ENCODE measurements at places on chromosomes 12 and 14.

GRCh38 chr14:87996291-87996592 is 3.3 kb upstream of the GALC start:
- no peak for DNase-seq

- DNase-seq: no peak
Measured at GRCh38 chr12:6612247-6612646, 5.1 kb upstream of the CHD4 start.

DNA sequence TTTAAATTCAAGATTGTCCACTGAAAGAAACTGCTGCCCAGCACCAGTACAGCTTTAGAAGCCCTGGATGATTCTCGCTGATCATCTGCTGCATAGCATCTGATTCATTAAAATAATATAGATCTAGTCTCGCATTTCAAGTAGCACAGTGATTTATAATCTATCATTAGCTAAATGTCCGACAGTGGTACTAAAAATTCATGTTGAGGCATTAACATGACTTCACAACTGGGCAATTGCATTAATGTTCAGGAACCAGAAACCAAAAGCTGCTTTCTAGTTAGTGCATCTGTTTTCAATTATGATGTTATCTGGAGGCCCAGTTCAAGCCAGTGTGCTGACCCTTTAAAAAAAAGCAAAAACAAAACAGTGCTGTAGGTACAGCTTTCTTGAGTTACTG is 1987.2 kb upstream of the SEL1L start:
- no peak for DNase-seq

DNA sequence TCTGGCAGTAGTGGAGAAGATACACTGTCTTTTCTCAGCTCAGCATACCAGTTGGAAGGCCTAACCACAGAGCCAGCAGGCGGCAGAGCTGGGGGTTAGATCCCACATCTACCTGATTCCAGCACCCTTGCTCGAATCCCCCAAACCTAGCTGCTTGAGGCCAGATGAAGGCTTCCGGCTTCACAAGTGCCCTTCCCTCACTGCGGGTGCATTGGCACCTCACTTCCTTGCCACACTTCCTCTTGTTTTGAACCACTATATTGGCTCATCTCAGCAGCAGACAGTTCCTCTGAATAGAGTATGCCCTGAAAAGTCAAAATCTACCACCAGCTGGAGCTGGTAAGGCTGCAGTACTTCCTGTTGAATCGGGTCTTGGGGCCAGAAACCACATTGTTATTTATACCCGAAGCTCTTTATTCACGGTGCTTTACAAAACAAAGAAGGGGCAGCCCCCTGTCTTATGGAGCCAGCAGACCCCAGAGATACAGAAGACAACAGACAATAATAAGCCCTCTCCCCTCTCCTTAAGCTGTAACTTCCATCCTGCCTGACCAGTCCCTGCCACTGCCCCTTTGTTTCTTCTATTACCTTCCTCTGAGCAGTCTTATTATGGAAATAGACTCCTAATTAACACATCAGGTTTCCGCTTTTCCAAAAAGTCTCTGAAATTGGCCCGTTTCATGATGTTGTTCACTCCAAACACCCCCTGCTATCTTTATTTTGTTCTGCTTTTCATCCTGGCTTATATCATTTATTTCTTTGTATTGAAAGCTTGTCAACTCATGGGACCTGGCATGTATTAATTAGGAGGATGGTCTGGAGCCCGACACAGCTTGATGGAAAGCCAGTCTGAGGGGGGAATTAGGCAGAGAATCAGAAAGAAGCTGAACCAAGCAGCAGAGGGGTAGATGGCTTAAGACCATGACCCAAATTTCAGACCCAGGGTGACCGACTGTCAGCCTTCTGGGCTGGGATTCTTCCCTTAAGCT is 233.5 kb downstream of the EFCAB11 start:
- DNase-seq: no peak

GRCh38 chr12:6507102-6507998 is 13.4 kb downstream of the NCAPD2 start:
- peak; percentile 58 for DNase-seq

DNA sequence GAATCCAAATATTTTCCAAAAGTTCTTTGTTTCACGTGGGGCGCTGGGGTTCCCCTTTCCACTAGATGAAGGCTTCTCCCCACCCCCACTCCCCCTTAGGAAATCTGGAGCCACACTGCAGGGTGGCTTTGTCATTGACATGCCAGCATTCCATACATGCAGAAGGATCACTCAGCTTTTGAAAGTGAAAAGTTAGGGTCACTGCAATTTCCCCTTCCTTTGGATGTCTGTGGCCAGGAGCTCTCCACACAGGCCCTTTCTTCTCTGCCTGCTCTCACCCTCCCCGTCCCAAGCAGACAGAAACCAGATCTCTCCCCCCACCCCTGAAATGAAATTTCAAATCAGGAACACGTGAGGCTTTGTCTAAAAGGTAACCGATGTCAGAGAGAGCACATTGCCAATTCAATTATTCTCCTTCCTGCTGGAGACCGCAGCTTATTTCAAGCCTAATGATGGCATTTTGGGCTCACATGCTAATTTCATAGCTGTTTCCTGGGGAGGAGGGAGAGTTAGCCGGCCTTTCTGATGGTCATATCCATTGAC is 153.9 kb upstream of the RFLNA start:
- no peak for DNase-seq

- peak; percentile 40 for DNase-seq
Measured at GRCh38 chr12:76346798-76347420, 1.3 kb downstream of the BBS10 start.

GRCh38 chr12:90974286-90974685 is 19.3 kb upstream of the CCER1 start:
- no peak for DNase-seq

GRCh38 chr12:47813511-47814196 is 6.0 kb downstream of the HDAC7 start:
- no peak for DNase-seq

- DNase-seq: no peak
Measured at GRCh38 chr12:9149372-9149771, 33.7 kb upstream of the A2M start.

DNA sequence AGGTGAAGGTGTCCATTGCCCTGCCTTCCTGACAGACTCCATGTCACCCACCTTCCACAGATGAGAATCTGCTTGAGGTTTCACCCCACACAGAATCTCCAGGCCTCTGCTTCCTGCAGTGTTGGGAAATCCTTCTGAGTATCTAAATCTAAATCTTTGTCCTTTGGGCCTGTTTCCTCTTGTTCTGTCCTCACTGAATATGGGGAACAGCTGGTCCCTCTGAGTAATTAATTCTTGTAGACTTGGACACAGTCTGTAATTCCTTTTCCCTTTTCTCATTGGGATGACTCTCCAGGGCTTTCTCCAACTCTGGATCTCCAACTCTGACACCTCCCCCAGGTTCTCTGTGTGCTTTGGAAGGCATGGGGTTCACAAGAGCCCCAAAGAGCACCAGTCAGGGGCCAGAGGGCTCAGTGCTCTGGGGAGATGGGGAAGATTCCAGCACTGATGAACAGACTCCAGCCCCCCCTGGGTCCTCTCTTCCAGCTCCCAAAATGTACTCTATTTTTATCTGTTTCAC is 2.3 kb upstream of the ACVRL1 start:
- DNase-seq: peak; percentile 14

- no peak for DNase-seq
Measured at GRCh38 chr12:57233357-57234232, 4.1 kb downstream of the SHMT2 start.

GRCh38 chr12:48814262-48815125 is 3.8 kb upstream of the CACNB3 start:
- peak; percentile 96 for DNase-seq

DNA sequence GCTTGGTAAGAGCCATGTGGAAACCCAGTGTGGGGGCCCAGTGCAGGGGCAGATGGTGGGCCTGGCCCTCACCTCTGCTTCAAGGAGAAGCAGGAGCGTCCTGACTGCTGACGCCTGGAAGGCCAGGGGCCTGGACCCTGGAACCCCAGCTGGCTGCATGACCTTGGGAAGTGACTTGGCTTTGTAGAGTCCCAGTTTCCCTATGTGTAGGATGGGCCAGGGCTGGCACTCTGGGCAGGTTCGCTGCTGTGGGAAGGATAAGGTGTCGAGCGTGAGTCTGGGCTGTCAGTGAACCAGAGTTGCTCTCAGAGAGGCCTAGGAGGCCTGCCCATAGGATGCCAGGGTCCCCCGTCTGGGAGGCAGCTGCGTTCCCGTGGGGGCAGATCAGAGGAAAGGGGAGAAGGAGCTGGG is 43.2 kb downstream of the TRAFD1 start:
- DNase-seq: peak; percentile 25

GRCh38 chr14:33026850-33027430 is 88.3 kb downstream of the NPAS3 start:
- DNase-seq: no peak

GRCh38 chr14:77141214-77142004 is at the start of gene ZDHHC22:
TSS of gene ZDHHC22 (minus strand) at chr14:77141791. CDS start at chr14:77139738, 2,053 bp downstream.
- DNase-seq: peak; percentile 66

DNA sequence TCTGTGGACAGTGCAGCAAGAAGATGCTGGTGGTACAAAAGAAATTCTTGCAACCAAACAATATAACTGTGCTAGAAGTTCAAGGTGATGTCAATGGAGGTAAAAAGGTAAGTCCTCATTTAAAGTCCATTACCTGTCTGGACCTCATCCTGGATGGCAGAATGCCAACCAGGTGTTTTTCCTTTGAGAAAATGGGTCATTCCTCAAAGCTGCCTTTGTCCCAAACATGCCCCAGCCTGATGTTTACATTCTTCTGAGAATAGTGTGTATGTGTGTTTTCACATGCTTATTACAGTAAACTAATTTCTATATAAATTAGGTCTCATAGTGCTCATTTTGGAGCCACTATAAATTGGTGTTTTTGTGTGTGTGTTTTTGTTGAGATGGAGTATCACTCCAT is 24.9 kb downstream of the ACTR6 start:
- no peak for DNase-seq

- no peak for DNase-seq
Measured at GRCh38 chr12:108307006-108307405, 32.1 kb downstream of the CMKLR1 start.

- DNase-seq: no peak
Measured at GRCh38 chr12:11016937-11017336, 5.5 kb downstream of the TAS2R19 start.

GRCh38 chr12:27464220-27464554 is 17.7 kb downstream of the SMCO2 start:
- DNase-seq: no peak

DNA sequence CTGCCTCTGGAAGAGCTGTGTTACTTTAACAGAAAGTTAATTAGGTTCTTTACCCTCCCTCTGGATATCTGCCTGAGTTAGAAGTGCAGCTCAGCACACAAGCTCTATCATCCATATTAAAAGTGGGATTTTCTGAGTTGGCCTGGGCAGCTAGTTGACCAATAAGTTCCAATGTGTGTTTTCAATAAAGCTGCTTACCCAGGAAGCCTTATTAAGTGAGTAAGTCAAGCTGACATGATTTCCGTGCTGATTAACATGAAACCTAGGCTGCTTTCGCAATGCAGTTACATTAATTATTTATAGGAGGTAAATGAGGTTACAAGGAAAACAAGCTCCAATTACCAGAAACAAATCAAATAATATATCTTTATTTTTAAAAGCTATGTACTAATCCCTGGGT is 4.8 kb downstream of the NEUROD4 start:
- no peak for DNase-seq

DNA sequence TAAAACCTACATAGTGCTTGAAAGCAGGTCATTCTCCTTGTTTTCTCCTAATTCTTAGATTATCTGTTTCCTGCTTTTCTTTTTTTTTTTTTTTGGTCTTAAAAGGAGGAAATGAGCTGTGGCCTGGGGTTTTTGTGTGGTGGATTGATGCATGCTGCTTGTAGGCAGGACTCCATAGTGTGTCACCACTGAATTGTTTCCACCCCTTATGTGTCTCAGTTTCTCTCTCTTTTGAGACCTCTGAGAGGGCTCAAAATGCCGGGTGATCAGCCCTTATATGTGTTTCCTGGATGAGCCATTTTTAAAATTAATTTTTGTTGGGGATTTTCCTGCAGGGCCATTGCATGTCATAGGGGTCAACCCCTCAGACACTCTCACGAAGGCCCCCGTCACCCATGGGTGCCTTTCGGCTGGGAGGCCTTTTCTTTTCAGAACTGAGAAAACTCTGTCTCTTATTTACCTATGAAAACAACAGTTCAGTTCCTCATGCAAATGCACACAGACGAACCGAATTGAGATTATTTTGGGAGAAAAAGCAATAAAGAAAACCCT is 32.0 kb upstream of the LRRK2 start:
- DNase-seq: no peak

DNA sequence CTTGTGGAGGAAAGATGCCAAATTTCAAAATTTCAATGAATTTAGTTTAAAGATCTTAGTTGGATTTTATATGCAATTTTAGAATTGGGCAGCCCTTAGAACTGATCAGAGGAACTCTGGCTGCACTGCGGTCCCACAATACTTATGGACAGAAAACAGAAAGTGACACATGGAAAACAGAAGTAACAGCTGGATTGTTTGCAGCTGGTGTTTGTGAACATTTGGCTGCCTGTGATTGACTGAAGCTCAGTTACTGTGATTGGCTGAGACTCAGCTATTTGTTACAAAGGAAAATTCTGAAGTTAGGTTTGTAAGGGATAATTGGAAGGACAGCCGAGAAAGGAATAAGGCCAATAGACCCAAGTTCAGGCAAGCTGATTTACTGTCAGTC is 10.0 kb upstream of the KRT86 start:
- no peak for DNase-seq

- no peak for DNase-seq
Measured at GRCh38 chr14:60508363-60508706, 611 bp upstream of the SIX6 start.

- no peak for DNase-seq
Measured at GRCh38 chr12:560691-561390, 101.1 kb downstream of the B4GALNT3 start.

GRCh38 chr12:109352184-109352583 is 4.5 kb downstream of the MYO1H start:
- DNase-seq: no peak

DNA sequence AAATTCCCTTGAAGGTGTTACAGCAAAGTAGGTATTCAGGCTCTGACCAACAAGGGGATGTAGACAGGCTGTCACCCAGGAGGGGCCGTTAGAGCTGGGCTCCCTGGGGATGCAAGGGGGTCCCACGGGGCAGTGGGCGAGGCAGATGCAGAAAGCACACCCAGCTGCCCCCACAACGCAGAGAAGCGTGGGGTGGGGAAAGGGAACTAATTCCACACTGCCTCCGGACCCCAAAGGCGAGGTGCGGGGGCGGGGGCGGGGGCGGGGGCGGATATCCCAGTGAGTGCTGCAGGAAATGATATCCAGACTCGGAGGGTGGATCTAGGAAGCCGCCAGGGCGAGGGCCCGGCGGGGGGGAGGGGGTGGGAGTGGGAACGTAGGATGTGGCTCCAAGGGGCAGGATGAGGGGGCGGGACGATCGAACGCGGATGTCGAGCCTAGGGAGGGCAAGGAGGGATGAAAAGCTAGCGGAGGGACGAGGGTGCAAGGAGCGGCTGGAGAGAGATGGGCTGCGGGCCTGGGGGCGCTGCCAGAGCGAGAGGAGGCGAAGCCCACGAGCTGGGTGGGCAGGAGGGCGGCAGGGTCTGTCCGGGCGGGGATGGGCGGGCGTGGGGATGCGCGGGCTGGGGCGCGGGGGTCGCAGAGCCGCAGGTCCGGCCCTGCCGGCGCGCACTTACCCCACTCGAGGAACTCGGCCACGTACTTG is 874 bp downstream of the CDC42BPB start:
- peak; percentile 43 for DNase-seq

GRCh38 chr14:54108481-54109471 is 152.2 kb upstream of the BMP4 start:
- DNase-seq: no peak

- no peak for DNase-seq
Measured at GRCh38 chr12:21026302-21026701, 104.7 kb upstream of the SLCO1B1 start.

GRCh38 chr12:6603095-6603567 is 4.0 kb downstream of the CHD4 start:
- DNase-seq: no peak

All from Caco-2 (cell line).